ENCODE measurements at places on chromosomes 12 and 14.

GRCh38 chr14:42174357-42174756 lies 567.7 kb downstream of the LRFN5 start:
- DNase-seq, result no peak

DNA sequence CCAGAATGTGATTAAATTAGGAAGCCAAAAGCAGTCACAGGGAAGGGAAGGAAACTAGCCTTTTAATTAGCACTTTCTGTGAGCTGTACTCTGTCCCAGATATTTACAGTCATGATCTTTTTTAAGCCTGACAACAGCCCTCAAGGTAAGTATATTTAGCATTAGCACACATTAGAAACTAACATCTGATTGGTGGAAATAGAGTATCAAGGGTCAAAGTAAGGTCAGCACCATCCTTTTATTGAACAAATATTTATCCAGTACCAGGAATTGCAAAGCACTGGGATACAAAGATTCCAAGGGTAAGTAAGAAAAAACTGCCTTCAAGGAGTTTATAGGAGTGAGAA lies 28.2 kb downstream of the RPGRIP1 start:
- no peak for DNase-seq

GRCh38 chr12:127343940-127344339 lies 923.0 kb upstream of the TMEM132C start:
- DNase-seq, result no peak

DNA sequence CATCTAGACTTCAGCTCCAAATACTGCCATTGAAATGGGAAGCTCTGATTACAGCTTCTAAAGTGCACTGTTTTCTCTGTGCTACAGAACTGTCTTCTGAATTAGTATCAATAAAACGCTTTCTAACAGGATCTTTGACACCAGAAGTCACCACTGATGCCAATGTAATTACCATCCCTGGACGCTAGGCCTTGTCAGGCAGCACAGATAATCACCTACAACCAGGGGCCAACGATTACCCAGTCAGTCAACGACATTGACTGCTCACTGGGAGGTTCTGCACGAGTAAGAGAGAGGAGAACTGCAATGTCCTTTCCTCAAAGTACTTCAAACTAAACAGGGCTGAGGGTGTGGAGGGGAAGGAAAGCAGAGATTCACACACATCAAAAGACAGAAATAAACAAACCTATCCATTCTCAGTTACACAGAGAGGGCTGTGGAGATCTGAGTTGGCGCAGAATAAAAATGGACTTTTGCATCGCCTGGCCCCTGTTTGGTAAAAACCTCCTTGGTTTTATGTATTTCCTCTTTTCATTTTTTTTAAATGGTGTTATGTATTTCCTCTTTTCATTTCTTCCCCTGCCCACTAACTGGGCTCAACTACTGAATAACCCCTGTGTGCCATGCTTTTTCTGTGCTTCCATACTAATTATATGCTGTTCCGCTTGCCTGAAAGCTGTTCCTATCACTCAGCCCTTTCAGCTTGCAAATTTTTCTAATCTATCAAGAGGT lies 492.2 kb downstream of the APAF1 start:
- no peak for DNase-seq

GRCh38 chr14:76814726-76815645 lies 2.3 kb upstream of the ANGEL1 start:
- peak; percentile 86 for DNase-seq

DNA sequence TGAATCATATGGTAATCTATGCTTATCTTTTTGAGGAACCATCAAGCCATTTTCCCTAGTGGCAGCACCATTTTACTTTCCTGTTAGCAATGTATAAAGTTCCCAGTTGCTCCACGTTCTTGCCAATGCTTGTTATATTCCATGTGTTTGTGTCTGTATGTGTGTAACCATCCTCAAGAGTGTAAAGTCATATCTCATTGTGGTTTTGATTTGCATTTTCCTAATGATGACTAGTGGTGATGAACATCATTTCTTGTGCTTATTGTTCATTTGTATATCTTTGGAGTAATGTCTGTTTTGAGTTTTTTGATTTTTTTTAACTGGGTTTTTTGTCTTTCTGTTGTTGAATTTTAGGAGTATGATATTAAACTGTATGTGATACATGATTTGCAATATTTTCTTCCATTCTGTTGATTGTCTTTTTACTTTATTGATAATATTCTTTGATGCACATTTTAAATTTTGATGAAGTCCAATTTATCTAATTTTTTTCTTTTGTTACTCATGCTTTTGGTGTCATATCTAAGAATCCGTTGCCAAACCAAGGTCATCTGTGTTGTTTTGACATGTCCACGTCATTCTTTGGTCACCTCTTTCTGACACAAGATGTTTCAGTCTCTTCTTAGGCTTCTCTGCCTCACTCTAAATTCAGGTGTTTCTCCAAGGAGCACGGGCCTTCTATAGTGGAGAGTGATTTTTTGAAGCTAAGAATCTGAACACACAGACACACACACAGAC lies 36.1 kb downstream of the PPHLN1 start:
- DNase-seq, result no peak

DNA sequence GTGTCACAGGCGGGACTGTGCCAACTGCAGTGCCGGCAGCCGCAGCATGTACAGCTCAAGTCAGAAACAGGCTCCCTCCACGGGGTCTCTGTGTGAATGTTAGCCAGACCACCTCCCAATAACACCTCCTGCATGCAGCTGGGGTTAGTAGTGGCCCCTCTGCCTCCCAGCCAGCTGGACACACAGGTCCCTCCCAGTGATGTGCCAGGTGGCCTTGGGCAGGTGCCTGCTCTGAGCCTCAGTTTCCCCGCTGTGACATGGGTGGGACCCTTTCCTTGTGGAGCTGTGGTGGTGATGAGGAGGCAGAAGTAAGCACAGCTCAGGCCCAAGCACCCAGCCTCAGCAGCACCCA lies 139.9 kb downstream of the ADGRD1 start:
- no peak for DNase-seq

GRCh38 chr14:75967866-75968265 lies 13.9 kb downstream of the TGFB3 start:
- DNase-seq, result no peak

- no peak for DNase-seq
These were observed 11.4 kb downstream of the CLECL1 start for GRCh38 chr12:9721394-9722092.

DNA sequence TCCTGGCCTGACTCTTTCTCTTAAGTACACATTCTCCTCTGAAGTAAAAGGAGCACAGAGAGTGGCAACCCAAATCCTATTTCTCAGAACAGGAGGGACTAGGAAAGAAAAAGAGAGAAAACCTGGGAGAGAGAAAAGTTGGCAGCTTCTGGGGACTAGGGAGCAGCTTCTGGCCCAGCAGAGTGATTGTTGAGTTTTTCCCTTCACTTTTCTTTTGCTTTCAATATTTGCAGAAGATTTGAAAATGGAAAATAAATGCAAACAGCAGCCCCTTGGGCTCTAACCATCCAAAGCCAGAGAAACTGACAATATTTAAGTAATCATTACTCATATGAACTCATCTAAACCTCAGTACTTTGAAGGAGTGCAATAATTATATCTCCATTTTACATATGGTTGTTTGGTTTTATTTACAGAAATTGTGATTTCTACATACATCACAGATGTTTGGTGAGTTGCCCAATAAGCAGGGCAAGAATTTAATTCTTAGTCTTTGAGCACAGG lies 28.8 kb upstream of the IGF1 start:
- DNase-seq, result peak; percentile 77

DNA sequence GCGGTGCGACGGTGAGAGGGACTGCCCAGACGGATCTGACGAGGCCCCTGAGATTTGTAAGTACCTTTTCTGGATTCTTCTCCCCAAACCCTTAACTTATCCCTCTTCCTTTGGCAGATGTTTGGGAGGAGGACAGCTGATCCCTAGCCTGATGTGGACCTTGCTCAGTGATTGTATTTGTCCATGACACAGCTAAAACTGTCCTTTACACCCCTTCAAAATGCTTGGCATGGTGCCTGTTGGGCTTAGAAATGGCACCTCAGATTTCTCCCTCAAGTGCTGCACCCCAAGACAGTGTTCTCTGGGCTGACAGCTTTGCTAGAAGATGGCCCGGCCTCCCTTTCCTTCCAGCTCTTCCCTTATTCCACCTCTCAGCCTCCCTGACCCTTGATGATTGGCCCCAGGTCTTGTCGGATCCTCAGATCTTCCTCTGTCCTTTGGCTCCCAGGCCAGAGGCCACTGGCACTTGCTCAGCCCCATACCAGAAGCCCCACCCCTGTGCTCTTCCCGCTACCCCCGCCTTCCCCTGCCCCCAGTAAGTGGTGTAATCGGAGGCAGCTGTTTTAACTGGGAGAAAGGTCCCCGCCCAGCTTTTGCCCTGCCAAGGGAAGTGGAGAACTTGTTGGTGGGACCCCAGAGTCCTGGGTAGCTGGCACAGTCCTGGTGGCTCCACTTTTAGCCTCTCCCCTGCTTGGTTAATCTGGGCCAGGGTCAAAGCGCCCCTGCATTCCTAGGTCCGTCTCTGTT lies 8.7 kb downstream of the LRP1-AS start:
- DNase-seq, result peak; percentile 48

GRCh38 chr14:100241279-100241678 lies 2.3 kb downstream of the YY1 start:
- no peak for DNase-seq

Data from muscle of back (tissue), 13 donors.